ENCODE measurements at places on chromosomes 7 and 10.

DNA sequence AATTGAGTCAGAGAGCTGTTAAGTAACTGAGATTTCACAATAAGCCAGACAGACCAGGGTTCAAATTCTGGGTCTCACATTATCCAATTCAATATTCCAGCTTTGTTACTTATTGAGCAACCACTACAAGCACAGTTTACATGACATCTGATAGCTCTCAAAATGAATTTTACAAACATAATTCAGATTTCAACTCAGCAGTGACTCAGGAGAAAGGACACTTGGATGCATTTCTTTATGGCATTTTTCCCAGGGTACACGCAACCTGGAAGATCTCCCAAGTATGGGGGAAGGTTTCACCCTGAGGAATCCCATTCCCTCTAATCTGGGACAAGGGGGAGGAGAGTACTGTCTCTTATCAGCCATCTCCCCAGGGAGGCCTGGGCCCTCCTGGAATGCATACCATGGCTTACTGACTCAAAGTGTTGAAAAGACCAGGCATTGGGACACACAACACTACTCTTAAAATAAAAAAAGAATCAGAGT, 102.4 kb downstream of the CFTR start:
- DNase-seq: peak; percentile 88

GRCh38 chr10:124425227-124425962, 6.7 kb upstream of the OAT start:
- DNase-seq: no peak

DNA sequence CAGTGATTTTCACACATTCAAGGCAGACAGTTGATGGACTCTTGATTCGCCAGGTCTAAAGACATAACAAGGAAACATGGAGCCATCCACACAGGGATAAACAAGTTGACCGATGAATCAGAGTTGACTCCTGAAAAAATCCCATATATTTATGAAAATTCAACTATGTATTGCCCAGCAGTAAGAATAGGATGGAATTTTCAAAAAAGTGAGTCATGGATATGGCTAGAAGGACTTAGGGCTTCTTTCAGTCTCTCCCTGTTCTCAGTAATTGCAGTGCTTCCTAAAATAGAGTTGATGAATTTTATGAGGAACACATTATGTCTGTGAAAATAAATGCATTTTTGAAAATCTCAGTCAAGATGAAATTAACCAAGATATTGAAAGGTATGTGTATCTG, 301.2 kb downstream of the PLXDC2 start:
- no peak for DNase-seq

DNA sequence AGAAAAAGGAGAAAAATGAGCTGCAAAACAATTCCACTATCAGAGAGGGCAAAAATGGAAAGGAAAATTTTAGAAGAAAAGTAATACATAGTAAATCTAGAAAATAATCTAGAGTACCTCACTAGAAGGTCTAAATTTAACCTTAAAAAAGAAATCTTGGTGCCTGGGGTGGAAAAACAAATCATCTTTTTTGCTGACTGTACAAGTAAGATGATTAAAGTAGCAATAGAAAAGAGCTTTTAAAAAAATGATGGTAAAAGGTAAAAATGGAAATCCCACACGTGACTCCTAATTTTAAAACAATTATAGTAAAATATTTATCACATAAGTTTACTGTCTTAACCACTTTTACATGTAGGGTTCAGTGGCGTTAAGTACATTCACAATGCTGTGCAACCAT, 28.8 kb upstream of the GOT1 start:
- no peak for DNase-seq

GRCh38 chr10:99966306-99966705, 43.4 kb downstream of the DNMBP start:
- peak; percentile 17 for DNase-seq

GRCh38 chr10:70232155-70232858, 922 bp downstream of the PPA1 start:
- DNase-seq: peak; percentile 43

GRCh38 chr7:130490311-130490791, 1.5 kb upstream of the MEST start:
- no peak for DNase-seq

DNA sequence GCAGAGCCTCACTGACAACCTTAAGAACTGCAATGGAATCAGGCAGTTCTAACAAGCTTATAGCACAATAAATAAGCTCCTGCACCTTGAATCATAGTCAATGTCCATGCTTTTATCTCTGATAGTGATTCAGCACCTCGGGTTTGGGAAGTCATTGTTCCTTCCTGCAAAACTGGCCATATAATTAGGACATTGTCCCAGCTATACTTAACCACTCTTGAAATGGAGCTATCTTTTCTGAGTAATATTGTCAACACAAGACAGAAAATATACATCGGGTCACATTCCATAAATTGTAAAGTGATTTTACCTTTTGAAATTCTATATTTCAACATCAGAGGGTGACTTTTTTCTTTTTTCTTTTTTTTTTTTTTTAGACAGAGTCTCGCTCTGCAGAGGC, 682.8 kb downstream of the KCNMA1 start:
- DNase-seq: no peak

DNA sequence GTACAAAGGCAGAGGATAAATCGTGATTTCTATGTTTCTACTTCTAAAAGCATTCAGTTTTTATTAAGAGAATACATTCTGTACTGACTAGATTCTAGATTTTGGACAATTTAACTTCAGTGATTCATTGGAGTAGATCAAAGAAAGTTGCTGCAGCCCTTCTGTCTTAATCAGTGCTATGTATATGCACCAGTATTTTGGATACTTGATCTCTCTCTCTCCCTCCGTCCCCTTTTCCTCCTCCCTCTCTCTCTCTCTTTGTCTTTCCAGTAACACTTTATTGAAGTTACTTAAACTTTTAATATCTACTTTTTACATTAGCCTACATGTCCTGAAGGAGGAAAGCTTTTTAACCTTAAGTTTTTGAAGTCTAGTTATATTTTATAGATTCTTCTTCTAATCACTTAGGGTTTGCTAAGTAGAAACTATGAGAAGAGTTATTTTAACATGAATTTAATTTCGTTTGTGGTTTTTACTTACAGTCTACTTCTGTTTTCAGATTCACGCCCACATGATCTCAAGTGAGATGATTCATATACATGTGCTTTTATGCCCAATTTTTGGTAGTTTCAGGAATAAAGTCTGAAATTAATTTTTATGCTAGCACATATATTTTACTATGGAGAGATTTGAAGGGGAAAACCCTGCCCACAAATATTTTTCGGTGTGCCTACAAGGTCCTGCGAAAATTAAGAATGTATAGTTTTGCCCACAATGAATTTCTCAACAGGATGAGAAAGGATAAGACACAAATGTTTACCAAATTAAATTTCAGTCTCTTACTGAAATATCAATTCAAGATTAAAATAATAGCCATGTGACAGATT, 9.1 kb downstream of the MDFIC start:
- DNase-seq: peak; percentile 65

DNA sequence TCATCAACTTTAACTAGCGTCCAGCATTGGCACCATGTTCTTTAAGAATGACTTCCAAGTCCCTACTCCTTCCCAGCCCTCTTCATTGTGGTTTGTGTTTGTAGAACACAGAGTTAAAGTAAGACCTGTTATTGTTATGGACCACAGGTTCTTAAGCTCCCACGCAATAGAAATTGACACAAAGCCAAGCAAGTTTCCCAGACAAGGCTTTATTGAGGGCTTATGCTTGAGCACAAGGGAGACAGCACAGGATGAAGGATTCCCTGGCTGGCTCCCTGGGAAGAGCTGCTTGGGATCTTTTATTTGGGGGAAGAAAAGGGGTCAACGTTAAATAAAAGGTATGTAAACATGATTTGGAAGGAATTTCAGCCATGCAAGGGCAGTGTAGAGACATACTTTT, 44.3 kb upstream of the PRKCQ start:
- no peak for DNase-seq

- no peak for DNase-seq
Observed at GRCh38 chr7:73742338-73742752, 3.7 kb upstream of the ABHD11 start.

DNA sequence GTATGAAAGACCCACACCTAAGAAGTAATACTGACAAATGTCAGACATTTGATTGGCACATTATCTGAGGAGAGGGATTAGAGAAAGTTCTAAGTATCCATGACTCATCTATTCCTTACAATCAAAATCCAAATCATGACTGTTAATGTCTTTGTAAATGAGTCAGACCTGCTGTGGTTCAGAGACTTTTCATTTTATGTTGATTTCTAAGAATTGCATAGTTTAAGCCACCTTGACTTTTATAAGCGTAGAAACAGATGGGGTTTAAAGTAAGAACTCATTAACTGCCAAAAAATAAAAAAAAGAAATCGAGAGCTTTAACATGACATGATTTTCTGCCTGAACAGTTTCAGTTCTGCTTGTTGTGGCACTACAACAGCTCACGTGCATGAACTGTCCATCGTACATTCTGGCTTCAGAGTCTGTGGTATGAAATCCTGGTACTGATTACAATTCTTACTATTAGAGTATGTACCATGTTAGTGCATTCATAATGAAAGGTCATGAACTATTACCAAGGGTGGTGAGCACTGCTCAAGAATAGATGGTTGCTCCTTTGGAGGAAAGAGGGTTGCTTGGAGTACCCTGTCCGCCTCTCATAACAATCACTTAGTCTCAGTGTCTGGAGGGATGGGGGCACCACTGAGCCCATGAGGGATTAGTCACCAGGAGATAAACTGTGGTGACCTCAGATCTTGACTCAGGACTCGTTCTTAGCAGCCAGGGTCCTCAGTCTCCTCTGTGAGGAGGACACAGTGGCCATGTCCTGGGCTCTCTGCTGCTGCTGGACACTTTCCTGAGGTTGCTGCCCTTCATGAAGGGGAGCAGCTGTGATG, 42.2 kb downstream of the ACSM6 start:
- DNase-seq: peak; percentile 54

DNA sequence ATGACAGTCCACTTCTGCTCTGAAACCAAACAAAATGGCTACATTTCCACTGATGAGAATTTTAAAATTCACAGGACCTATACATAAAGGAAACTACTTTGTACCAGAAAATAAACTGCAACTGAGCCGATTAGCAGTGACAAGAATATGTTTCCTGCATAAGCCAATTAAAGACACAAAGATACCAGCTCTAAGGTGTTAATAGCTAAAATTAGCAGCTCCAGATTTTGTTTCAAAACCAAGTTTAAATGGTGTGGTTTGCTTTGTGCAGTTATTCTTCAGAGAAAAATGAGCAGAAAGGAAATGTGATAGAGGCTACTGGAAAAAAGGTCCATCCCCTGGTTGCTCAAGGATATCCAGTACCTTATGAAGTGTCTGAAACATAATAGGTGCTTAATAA, 123.2 kb downstream of the ANK3 start:
- no peak for DNase-seq

DNA sequence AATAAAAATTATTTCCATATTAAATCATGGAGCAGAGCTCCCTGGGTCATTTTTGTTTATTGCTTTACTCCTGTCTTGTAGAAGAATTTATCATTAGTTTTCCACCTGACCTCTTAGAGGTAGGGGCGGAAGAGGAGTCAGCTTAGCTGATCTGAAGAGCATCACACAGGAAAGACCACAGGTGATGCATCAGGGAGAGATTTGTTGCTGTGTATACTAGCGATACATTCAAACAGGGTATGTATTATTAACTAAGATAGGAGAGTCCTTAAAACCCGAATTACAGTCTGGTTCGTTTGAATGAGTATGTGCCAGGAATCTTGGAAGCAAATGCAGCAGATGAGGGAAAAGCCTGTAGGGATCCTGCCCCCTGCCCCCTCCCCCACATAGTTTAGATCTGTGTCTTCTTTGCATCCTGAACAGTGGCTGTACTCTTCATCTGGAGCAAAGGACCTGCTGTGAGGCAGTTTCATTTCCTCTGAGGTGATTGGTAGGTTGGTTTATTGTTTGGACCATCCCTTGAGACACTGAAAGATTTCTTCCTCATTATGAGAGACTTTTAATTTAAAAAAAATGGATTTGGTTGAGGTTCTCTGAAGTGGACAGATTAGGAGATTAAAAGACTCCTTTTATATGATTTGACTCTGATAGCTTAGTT, 177.0 kb downstream of the SND1 start:
- no peak for DNase-seq

DNA sequence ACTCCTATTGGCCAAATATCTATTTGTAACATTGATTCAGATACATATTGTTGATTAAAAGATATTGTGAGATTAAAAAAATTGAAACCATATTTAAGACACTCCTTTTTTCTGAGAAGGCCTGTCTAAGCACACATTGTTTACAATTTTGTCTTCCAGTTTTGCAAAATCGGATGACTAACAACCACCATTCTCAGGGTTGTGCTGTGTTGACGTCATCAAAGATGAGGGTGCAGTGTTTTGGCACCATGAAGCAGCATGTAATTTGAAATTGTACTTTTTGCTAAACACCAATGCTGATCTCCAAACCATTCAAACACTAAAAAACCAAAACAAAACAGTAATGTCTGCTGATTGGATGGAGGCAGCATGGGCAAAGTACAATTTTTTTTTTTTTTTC, 7.4 kb downstream of the CREB5 start:
- DNase-seq: peak; percentile 74

GRCh38 chr10:104033966-104034365, 51.7 kb downstream of the COL17A1 start:
- no peak for DNase-seq

GRCh38 chr10:123574109-123574698, 92.0 kb upstream of the GPR26 start:
- no peak for DNase-seq

DNA sequence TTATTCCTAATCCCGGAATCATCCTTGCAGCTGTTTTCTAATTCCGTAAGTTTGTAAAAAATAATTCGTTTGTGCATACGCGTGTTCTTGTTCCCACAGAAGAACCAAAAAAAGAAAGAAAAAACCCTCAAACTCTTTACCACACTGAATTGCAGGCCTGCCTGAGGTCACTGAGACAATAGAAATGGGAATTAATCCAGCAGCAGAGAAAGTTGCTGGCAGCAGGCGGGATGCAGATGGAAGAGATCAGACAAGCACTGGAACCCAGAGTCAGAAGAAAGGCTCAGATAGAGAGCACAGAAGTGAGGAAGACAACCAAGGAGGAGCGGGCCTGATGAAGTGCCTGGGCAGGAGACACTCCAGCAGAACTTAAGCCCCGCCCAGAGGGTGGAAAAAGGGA, 141.5 kb upstream of the VWC2 start:
- DNase-seq: no peak

GRCh38 chr10:113326160-113327111, 226.4 kb upstream of the HABP2 start:
- DNase-seq: peak; percentile 96

DNA sequence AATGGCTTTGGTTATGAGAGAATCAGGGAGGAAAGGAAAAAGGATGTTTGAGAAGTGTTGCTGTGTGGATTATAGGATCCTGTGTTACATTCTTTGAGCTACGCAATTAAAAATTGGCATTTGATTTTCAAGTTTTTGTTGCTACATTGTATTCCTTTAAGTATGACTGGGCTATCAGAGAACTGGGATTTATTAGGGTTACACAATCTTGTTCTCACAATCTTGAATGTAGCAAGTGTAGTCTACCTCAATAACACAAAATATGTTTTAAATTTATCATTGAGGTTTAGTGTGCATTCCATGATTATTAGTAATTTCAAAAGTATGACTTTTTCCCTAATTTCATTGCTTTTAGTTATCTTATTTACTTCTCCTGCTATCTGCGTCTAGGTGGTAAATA, 113.9 kb downstream of the CACNB2 start:
- peak; percentile 9 for DNase-seq
